ENCODE measurements at places on chromosomes 12 and 14.

DNA sequence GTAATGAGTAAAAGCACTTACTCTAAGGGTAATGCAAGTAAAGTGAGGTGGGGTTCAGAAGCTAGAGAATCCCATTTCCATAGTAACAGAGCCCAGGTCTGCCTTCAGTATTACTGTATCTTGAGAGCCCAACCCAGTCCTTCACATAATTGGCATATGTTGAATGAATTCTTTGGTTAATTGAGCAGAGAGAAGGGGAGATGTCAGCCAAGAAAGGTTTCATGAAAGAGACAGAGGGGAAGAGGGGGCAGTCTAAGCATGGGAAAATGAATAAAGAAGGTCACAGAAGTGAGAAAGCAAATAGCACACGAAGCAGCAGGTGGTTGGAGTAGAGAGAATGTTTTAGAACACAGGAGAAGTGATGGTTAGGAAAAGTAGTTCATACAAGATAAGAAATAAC, 371.1 kb downstream of the SEC23A start:
- no peak for DNase-seq

GRCh38 chr12:104677441-104678089, 220.8 kb downstream of the CHST11 start:
- DNase-seq, result no peak

DNA sequence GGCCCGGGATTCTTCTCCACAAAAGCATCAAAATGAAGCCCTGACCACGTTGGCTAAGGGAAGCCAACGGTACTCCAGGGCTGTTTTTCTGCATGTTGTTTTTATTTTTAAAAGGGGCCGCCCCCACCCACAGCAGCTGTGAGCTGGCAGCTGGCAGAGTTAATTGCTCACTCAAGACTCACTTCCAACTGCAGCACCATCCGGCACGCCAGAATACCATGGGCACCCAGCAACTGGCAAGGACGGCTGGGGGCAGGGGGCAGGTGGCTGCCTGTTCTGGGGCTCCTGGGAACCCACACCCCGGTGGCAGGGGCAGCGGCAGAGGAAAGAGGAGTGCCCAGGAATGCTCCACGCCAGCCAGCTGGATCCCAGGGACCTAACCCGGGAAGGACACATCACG, 44.3 kb downstream of the NCOR2 start:
- no peak for DNase-seq

- no peak for DNase-seq
These were observed 468.3 kb downstream of the AACS start for GRCh38 chr12:125533434-125534029.

GRCh38 chr12:121801595-121802484, 2.0 kb upstream of the SETD1B start:
- DNase-seq, result peak; percentile 53

DNA sequence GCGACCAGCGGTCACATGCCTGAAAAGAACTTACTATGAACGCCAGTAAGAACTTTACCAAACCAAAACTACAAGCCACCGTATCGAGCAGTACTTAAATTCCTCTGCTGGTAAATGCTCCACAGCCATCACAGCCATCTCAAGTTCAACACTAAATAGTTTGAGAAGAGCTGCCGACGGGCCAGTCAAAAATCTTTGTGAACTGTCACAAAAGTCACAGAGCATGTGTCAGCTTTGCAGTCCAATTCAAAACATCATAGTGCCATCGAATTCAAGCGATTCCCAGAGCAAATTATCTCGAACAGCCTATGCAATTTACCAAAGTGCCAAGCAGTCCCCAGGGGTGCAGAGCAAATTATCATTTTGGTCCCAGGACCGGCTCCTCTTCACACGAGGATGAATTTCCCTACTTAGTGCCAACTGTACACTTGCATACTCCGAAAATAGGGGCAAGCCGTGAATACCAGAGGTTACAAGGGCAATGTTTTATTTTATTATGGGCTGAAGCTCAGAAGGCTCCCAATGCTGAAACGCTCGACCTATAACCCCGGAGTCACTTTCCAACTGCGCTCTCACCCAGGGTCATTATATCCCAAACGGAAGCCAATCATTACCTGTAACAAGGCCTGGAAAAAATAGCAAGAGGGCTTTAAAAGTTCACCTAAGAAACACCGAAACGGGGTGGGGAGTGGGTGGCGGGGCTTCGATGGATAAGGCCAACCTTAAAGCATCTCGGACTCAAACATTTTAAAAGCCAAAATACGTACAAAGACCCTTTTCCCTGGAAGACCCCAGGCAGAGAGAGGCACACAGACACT, 1.1 kb downstream of the LRP6 start:
- DNase-seq, result no peak

DNA sequence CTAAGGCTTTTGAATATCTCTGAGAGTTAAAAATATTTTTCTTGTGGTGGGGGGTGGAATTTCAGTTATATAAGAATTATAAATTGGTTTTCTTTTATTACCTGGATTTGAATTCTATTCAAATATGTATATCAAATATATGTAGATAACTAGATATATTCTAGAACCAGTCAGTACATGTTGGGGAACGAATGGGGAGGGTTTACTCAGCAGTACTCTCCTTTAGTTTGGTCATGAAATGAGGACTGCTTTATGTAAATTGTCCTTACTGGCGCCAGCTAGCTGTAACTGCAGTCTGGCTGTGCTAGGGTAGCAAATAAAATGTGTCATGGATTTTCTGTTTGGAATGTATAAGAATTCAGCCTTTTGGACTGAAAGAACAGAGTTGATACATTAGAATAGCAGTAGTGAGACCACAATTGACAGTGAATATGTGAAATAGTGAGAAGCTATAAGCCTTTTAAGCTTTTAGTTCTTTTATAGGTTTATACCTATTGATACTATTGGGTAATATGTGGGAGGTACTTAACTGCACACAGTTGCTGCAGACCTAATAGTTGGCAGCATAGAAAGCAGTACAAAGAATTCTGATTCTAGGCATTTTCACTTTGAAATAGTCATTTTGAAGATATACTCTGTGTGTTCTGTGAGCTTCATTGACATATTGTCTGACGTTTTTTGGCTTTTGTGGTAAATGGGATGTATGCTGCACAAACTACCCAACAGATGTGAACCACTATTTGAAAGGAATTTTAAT, 29.0 kb downstream of the ATF7IP start:
- no peak for DNase-seq

GRCh38 chr14:91413547-91414474, 3.8 kb downstream of the CCDC88C start:
- DNase-seq, result peak; percentile 46

GRCh38 chr12:19886065-19886464, 446.8 kb downstream of the AEBP2 start:
- no peak for DNase-seq

- DNase-seq, result no peak
These were observed 472.8 kb downstream of the RGS6 start for GRCh38 chr14:72404998-72405397.

- DNase-seq, result no peak
These were observed 465.8 kb downstream of the APAF1 start for GRCh38 chr12:99110868-99111267.

DNA sequence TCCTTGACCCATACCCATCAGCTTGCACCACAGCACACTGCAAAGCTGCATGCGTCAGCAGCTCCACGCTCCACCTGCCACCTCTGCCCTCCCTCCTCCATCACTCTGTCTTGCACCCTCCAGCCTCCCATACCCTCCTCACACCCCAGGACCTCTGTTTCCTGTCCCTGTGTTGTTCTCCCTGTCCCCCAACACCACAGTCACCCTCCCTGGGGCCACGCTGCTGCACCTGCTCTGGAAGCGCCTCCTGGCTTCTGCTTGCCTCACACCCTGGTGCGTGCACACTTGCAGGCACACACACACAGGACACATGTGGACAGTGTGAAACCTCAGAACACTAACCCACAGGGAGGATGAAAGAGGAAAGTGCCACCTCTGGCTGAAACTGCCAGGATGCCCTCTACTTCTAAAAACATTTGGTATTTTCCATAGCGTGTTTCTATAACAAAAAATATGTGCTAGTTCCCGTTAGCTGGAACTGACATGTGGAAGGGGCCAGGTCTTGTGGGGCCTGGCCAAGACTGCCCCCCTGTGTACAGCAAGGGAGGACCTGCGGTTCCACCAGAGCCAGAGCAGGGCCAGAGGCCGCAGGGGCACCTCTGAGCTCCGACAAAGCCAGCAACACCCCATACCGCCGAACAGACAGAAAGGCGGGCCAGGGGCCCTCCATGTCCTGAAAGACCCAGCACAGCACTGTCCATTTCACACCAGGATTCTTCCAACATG, 10.0 kb downstream of the BRF1 start:
- no peak for DNase-seq

DNA sequence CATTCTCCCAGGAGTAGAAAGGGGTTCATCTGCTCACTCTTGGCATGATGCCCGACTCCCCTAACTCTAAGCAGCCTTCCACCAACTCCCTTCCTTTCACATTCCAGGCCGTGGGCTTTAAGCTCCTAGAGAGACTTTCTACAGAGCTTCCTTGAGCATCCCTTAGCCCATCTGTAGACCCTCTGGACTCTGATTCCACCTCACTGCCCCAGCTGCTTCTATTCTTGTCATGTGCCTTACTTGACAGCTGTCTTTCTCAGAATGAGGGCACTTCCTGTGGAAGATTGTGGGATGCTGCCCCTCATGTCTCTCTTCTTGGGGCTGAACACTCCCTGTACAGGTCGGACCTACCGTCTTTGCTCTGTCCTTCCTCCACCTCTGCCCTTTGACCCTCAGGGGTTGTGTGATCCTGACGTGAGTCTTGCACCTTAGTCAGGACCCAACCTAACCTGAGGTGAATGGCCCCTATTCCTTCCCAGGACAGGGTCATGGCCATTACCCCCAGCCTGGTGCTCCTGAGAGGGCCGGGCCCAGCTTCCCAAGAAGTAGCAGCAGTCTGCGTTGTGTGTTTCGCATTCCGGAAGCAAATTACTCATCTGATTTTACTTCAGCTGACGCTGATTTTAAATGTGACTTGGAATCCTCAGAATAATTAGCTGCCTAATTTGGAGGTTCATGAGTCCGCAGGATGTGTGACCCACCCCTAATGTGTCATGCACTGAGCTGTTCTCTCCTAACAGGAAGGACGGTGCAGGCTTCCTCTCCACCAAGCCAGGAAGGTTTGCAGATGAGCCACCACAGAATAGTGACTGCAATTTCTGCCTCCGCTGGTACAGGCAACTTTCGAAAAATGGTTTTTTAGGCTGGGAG, 2.7 kb upstream of the GALNT6 start:
- peak; percentile 55 for DNase-seq

DNA sequence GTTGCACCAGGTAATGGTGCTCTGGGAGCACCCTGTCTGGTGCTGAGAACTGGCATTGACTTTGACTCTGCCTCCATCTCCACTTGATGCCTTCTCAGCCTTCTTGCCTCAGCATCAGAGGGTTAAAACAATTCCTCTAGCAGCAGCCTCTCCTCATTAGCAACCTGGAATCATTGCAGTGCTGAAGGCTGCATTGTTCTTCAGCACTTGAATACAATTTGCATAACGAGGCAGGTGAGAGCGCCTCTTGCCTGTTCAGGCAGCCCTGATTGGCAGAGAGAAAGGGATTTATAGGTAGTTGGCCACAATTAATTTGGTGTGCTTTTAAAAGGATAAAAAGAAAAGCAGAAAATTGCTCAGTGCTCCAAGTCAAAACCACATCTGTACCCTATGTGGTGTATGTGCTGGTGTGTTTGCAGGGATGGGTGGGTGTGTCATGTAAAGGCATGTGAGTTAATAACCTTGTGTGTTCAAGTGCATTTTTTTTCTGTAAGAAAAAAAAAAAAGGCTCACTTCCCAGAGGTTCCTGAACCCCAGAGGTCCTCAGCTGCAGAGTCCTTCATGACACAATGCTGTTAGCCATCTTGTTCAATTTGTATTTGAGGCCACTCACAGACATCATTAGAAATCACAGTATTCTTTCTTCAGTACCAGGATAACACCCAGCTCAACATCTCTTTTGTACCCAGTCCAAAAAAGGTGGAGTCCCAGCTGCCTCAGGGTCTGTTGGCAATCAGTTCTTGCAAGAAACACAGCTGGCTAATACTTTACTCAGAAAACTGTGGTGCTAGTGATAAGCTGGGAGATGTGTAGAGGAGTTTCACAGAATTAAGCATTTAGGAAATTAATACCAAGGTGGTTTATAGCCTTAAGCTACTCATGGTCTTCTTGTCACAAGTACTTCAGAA, 385.6 kb downstream of the GRIN2B start:
- no peak for DNase-seq

DNA sequence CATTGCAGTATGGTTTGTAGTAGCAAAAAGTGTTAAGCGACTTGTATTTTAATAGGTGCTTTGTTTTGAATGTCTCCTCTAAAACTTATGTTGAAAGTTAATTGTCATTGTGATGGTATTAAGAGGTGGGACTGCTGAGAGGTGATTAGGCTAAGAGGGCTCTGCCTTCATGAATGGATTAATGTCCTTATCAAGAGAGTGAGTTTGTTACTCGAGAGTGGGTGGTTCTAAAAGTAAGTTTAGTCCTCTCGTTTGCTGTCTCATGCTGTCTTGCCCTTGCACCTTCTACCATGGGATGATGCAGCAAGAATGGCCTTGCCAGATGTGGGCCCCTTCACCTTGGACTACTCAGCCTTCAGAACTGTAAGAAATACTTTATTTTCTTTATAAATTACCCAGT, 17.4 kb downstream of the ZDHHC17 start:
- DNase-seq, result no peak

DNA sequence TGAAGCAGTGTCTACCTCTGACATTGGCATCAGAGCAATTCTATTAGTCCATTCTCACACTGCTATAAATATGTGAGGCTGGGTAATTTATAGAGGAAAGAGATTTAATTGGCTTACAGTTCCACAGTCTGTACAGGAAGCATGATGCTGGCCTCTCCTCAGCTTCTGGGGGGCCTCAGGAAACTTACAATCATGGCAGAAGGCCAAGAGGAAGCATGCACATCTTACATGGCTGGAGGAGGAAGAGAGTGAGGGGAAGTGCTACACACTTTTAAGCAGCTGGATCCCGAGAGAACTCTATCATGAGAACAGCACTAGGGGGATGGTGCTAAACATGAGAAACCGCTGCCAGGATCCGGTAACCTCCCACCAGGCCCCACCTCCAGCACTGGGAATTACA, 25.7 kb upstream of the SEL1L start:
- DNase-seq, result no peak

DNA sequence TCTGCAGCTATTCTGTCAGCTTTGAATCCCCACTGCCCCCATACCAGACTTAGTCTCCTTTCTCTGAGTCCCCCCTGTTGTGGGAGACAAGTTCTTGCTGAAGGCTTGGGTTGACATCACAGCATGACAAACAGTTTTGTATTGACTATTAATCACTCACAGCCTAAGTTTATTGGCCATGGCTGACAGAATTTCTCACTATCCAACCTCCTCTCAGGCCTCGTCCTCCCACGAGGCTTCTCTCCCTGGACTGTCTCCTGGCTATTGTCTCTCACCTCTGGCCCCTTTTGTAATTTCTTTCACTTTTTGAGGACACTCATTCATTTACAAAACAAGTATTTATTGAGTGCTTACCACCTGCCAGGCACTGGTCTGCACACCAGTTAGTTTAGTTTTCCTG, 35.2 kb upstream of the DCD start:
- no peak for DNase-seq

GRCh38 chr12:20492251-20492760, 124.0 kb downstream of the PDE3A start:
- DNase-seq, result no peak

Data from activated gamma-delta T cell treated with Interleukin-2 at 50 U/mL for 16 hours (primary cell).